ENCODE measurements at places on chromosomes 1 and 21.

- no peak for DNase-seq
These were observed 500.7 kb upstream of the NFIA start for GRCh38 chr1:60581455-60582220.

GRCh38 chr21:28213261-28213660 is 779.4 kb downstream of the LTN1 start:
- no peak for DNase-seq

GRCh38 chr1:181783208-181783607 is 278.3 kb downstream of the ZNF648 start:
- DNase-seq, result no peak

GRCh38 chr21:38798481-38798882 is 7.2 kb upstream of the ETS2 start:
- DNase-seq, result no peak

DNA sequence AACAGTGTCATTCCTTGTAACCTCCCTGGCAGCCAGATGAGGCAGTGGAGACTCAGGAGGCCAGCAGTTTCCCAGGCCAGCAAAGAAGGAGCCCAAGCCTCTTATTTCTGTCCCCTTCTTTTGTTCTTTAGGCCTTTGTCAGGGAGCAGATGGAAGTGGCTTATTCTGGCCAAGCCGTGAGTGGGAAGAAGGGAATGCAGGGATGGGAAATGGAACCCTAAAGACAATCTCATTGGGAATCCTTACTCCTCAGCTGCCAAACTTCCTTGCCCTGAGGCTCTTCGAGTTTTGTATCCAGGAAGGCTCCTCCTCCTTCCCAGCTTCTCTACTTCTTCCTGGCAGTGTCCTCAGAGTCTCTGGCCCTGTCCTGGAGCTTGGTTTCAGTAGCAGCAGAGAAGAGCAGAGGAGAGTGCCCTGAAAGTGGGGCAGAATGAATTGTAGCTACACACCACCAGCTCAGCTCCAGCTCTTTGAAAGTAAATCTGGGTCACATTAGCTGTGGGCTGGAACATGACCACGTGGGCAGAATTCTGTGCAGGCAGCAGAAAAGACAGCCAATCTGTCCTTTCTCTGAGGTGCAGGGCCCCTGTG is 63.9 kb downstream of the NDUFS5 start:
- no peak for DNase-seq

- DNase-seq, result no peak
These were observed 477 bp downstream of the ICMT start for GRCh38 chr1:6235296-6235677.

DNA sequence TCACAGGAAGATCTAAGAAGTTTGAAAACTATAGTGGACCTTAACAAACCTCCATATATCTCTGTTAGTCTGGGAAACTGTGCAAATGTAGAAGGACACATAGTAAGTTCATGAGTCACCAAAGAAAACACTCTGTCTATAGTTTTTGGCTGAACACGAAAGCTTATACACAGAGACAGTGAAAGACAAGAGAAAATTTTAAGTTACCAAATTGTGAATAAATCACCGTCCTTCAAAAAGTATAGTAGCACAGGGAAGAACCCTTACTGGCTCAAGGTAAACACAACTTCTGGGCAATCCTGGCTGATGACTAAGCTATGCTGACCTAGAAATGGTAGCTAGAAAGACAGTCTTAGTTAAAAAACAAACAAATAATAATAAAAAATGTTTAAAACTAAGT is 1057.9 kb downstream of the AMY1C start:
- no peak for DNase-seq

GRCh38 chr1:15851210-15852035 is 3.9 kb downstream of the SPEN start:
- DNase-seq, result no peak

DNA sequence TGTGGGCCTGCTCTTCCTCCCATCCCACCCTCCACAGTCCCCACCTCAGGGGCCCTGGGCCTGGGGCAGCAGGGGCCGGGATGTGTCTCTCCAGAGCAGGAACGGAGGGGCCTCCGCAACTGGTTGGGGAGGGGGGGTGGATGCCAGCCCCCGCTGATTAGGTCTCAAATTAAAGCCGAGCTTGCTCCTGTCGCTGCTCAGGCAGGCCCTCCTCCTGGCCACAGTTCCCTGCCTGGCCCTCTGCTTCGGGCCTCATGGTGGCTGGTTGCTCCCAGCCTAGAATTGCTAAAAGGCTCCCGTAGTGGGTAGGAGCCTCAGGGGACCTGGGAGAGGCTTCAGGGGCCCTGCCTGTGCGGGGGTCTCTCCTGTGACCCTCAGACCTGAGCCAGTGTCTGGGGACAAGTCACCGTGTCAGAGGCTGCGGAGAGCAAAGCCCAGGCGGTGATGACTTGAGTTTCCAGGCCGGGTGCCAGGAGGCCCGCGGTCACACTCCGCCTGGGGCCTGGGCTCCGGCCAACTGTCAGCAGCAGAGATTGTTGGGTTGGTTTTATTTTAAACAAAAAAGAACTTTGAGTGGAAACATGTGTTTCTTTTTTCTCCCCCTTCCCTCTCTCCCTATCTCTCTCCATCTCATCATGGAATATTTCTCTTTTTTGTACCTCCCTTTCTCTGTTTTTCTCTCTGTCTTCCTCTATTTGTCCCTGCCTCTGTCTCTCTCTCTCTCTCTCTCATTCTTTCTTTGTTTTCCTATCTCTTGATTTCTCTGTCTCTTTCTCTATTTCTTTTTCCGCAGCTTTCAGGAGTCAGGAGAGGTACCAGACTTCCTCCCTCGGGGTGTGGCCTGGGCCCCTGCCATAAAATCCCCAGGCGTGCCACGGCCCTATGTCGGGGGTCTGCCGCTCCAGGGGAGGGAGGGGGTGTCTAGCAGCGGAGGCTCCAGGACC is 20.0 kb upstream of the EPHA2 start:
- no peak for DNase-seq

GRCh38 chr1:64906447-64906846 is 59.9 kb downstream of the JAK1 start:
- no peak for DNase-seq

DNA sequence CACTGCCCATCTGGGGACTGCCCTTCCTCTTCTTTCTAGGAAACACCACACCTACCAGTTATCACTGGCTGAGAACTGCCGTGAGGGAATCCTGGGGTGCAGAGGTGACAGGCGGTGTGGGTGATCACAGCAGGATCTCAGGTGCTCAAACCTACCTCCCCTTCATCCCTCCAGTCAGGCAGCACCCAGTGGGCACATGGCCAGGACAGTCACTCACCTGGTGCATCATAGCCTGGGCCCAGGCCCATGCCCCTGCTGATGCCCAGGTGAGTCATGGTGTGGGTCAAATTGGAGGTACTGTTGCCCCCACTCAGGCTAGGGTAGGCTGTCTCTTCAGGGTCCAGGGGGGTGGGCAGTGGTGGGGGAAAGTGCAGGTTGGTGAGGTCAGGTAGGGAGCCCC is 5.3 kb upstream of the DENND4B start:
- no peak for DNase-seq

GRCh38 chr1:162662013-162662412 is 29.7 kb downstream of the DDR2 start:
- no peak for DNase-seq

- DNase-seq, result no peak
These were observed 88.9 kb downstream of the PGBD5 start for GRCh38 chr1:230337266-230337665.

- DNase-seq, result no peak
These were observed 53.6 kb upstream of the MUTYH start for GRCh38 chr1:45393718-45394302.

- DNase-seq, result no peak
These were observed 15.7 kb upstream of the RCAN1 start for GRCh38 chr21:34630536-34631143.

DNA sequence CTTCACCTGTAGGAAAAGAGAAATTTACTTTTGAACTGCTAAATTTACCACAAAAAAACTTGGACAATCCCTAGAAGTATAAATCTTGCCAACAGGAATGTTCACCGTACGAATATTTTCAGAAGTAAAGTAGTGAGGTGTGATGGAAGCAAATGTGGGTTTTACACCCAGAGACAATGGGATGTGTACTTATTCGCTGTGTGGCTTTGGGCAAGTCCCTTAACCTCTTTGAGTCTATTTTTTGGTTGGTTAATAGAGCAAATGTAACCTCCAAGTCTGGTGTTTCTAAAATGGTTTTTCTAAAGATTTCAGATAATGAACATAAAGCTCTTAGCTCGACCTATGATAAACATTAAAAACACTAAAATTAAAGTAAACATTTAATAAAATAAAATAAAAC is 51.2 kb downstream of the TPR start:
- DNase-seq, result no peak

DNA sequence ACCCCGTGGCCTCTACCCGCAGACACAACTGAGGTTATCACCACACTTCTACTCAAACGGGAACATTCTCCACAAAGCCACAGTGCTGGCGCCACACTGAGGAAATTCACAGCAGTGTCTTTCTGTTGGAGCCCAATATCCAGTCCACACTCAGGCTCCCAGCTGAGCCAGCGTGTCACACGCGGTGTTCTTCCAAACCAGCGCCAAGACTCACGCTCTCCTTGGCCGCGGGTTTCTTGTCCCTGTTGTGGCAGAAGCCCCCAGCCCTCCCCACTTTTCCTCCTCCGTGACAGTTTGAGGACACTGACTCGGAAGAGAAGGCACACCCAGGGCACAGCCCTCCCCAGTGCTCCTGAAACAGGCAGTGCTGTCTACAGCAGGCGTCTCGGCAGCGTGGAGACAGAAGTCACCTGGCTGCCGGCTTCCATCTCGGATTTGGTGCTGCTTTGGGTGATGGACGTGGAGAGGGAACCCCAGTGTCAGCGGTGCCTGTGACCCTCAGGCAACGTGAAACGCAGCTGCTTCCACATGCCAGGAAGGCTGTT is 35.4 kb upstream of the AGPAT3 start:
- no peak for DNase-seq

DNA sequence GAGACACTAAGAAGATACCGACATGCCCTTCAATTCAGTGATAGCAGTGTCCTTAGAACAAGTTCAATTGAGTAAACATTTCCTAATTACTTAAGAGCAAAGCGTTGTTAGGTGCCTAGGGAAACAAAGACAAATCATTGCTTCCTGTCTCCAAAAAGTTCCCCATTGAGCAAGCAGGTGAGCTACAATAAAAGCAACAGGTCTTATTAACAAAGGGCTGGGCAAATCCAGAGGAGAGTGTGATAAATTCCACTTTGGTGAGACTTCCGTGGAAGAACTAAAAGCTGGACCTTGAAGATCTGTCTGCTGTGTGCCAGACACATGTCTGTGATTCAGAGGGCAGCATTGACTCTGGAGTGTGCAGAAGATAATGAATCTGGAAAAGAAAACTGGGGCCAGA is 1.9 kb upstream of the TUT4 start:
- DNase-seq, result no peak

DNA sequence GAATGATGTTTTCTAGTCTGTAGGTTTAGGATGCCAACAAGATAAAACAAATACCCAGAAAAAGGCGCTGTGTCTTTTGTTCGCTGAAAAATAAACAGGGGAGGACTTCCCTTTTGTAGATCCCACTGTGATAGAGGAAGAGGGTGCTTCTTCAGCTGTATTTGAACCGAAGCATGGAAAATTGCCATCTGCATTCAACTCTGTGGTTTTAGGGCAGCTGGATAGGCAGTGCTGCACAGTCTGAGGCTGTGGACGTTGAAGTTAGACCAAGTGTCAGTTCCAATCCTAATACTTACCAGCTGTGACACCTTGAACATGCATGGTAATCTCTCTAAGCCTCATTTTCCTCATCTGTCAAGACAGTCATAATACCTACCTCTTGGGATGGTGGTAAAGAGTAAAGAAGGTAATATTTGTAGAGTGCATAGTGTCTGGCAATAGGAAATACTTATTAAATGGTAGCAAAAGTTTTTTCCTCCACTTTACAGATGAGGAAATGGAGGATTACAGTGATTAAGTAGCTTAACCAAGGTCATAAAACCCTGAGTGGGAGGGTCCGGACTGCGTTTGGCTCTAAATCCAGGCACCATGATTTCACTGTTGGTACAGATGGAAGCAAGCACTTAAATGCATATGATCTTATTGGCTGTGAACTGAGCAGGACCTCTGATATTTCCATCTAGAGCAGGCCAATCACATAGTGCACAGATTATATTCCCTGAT is 48.5 kb downstream of the UTP25 start:
- DNase-seq, result no peak

DNA sequence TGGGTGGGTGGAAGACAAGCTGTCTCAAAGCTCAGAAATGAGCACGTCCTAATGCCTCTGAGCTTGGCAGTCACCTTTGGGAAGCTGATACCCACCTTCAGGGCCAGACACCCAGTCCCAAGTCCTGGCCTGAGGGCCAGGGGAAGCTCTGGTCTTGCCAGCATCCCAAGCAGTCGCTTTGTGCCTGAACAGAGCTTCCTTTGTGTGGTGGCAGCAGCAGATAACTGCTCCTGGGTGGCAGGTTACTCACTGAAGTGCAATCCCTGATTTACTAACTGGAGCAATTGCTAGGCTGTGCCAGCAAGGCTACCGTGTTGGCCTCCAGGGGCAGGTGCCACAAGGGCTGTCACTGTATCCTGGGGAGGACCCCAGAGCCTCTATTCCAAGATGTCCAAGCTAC is 40.4 kb upstream of the GRHL3 start:
- no peak for DNase-seq

DNA sequence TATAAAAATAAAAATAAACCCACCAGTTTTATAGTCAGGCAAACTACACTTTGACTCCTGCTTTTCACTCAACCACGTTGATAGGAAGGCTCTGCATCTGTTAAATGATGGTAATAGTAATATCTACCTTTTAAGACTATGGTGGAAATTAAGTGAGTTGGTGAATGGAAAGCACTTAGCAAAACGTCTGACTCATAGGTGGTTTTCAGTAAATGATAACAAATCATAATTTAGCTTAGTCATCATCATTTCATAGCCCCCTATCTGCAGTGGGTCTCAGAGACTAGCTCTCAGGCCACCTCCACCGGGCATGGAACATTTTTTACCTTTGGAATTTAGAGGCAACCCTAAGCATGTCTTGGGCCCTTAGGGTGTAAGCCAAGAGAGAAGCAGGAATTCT is 160.0 kb downstream of the PDE4B start:
- no peak for DNase-seq

GRCh38 chr1:168287237-168287664 is 6.6 kb downstream of the TBX19 start:
- no peak for DNase-seq

GRCh38 chr1:155893389-155894142 is 17.6 kb downstream of the RIT1 start:
- DNase-seq, result no peak

DNA sequence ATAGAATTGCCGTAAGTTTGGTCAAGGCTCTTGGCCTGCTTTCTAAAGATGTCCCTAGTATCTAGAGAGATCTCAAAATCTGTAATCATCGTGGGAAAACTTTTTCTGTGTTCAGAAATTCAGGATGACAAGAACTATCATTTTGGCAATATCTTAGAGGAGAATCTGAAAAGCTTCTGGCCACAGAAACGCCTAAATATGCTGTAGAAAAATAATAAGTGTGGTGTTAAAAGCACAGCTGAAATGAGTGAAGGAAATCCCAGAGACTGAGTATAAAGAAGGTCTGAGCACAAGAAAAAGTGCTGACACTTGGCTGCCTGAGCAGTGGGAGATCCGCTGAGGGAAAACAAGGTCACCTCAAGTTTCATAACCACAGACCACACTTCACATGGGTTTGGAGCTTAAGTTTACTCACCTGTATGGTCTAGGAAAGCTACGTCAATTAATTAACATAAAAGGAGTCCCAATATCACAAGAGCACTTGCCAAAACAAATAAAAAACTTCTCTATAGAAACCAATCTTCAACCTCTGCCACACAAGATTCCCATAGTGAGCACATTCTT is 235.2 kb upstream of the IRF2BP2 start:
- no peak for DNase-seq

Data from iPS DF 6.9 (cell line).